ENCODE measurements at places on chromosomes 1 and 21. TPM values are rescaled to one million over a fixed set of nuclear protein-coding genes. Genes with fewer than 3 reads are reported as not detected.

- DNase-seq: no peak
Measured at GRCh38 chr1:173044656-173045055, 6.1 kb downstream of the TNFSF18 start.

- no peak for DNase-seq
Measured at GRCh38 chr1:226401355-226402303, 6.3 kb downstream of the PARP1 start.

DNA sequence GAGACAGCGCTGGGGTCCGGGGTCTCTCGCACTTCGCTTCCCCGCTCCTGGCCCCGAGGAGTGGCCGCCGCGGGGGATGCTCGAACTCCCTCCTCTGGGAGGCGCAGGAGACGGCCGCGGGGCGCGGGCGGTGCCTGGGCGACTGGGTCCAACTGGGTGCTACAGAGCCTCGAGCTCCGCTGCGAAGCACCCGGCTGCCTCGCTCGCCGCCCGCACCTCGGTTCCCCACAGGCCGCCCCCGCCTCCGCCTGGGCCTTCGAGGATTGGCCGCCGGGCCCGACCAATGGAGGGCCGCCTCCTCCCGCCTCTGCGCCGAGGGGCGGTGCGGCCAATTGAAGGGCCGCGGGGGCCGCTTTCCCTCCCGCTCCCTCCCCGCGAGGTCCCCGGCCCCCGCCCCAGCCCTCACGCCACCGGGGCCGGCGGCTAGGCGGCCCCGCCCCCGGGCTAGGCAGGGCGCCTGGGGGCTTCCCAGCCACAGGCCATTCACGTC, at the start of gene CNN3:
Gene CNN3 (minus strand): TSS at position 196 of the 490 bp plus-strand sequence. CDS start 216 bp downstream, outside the sequence.
- peak; percentile 62 for DNase-seq

Gene CELA2B
- total RNA-seq: not detected

DNA sequence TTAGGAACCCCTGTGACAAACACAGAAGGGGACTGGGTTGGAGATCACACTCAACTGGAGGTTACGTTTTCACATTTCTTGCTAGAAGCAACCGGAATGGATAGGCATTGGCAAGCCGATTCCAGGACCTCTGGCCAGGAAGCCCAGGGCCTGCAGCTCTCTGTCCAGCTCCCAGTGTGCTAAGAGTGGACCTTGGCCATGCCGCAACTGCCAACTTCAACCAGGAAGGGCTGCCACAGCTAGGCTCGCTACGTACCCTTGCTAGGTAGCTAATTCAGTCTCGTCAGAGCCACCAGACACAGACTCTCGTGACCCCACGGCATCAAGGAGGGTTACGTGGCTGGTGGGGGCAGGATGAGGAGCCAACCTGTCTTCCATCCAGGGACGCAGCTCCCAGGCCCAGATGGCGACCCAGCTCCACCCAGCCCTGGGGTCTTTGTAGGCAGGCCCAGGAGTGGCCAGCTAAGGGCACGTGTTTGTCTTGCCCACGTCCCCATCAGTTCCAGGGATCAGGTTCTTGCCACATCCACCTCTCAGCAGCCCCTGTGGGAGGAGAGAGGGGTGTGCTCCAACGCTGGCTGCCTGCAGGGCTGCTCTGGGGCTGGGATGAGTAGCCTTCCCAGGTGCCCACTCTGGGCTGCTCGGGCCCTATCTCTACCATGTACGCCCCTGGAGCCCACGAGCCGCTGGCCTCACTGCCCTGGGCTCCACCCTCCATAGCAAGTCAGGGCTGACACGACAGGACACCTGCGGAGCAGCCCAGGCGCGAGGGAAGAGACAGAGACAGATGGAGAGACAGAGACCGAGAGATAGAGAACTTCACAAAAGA, 39.2 kb downstream of the UBE2G2 start:
- no peak for DNase-seq

Gene NPHS2
- total RNA-seq: not detected

DNA sequence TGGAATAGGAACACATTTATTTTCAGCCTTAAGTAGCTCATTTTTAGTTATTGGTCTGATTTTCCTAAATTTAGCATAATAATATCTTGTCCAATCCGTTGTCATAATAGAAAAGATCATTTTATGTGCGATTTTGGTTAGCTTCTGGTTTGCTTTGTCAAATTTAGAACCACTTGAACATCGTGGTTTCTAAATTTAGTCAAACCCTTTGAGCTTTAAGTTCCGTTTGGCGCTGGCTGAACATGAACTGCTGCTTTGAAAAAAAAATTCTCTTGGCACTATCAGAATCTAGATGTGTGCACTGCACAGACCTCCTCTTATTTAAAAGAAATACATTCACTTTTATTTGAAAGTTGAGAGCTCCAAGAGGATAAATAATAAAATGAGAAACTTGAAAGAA, 370.6 kb downstream of the PTPRC start:
- DNase-seq: no peak

DNA sequence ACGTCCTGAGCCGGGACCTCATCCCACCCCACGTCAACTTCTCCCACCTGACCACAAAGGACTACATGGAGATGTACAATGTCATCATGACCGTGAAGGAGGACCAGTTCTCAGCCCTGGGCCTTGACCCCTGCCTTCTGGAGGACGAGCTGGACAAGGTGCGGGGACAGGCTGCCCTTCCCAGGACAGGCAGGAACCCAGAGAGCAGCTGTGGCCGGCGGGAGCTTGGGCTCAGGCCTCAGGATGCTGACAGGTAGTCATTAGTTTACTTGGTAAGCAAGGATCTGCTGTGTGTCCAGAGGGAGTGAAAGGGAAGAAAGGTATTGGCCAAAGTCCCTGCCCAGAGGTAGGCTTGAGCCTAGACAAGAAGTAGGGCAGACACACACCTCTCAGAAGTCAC, 17.6 kb upstream of the KCNC4 start:
- no peak for DNase-seq

DNA sequence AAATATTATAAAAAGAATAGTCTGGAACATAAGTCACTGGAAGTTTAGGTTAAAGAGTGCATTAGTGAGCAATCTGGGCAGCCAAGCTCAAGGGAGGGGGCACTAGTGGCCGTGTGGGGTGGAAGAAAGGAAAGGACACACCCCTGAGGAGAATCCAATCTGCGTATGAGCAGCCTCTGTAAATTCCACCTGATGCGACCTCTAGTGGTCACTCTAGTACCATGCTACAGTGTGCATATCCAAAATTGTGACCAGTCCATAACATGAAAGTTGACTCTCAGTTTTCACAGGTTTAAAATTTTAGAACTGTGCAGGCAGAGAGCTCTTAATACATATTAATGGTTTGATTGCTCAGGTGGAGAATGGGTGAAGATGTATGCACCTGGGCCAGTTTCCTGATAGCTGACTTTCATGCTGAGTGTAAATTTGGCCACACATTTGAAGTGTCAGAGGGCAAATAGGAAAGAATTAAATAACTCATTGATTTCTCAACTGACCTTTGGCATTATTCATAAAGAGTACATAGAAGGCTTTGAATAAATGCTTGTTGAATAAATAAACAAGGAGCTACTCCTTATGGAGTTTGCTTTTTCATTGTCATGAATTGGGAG, 105.9 kb upstream of the C21orf91 start:
- peak; percentile 59 for DNase-seq

Gene NECTIN4
- 3.3 TPM for total RNA-seq

- DNase-seq: no peak
Measured at GRCh38 chr21:46142582-46143473, 12.6 kb downstream of the FTCD start.

- no peak for DNase-seq
Measured at GRCh38 chr1:58592522-58593134, 15.6 kb upstream of the TACSTD2 start.

Gene POLR3C
- 25.4 TPM for total RNA-seq

GRCh38 chr1:200967693-200968468, 55.6 kb downstream of the KIF21B start:
- no peak for DNase-seq

GRCh38 chr1:16348414-16349182, 3.7 kb downstream of the FBXO42 start:
- DNase-seq: no peak

Gene SPATA46
- not detected for total RNA-seq

DNA sequence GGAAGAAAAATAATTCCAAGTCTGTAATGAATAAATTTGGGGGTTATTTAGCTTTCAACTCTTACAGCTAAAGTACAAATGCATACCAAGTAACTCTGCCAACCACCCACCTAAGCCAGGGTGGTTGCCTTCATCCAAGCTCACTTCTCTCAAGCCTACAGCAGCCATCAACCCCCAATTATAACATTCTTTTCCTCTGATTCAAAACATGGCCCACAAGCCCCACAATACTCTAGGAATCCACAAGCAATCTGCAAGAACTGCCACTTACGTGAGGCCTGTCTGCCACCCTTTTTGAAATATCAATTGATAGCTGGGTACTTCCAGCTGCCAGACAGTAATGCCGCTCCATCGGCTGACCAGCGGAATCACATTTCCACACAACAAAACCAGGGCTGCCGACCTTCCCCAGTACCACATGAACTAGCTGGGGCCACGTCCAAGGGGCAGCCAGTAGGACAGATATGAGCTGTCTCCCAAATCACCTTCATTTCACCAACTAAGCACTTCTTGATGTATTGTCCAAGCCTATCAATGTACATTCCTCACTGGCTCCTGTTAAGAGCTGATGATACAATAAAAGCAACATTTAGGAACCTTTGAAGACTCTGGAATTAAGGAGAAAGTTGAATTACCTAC, 3.2 kb downstream of the LBR start:
- no peak for DNase-seq

GRCh38 chr1:197761654-197762053, 13.6 kb downstream of the DENND1B start:
- DNase-seq: no peak

- DNase-seq: no peak
Measured at GRCh38 chr1:194410756-194411155, 1224.3 kb upstream of the B3GALT2 start.

DNA sequence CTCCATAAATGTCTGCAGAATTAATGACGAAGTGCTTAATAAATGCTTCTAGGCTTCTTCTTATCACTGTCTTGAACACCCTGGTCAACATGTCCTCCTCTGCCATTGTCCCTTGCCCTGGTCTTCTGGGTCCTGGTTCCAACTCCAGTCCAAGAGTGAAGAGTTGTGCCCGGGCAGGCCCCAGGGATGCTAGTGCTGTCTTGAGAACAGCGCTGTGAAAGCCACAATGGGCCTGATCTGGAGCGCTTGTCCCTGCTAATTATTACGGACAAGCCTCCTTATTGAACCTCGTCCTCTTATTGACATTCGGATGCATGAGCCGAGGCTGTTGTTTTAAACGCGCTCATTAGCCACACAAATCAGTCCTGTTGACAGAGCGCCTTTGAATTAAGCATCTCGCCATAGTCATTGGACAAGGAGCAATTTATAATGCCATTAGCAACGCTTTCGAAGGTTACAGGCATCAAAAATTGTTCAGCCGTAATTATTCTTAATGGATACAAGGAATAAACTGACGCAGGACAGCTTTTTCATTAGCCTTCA, 211.6 kb upstream of the POU3F1 start:
- no peak for DNase-seq

Gene ACOT11
- 31.1 TPM for total RNA-seq

Gene PTAFR
- total RNA-seq: 1.3 TPM

GRCh38 chr1:215114154-215114933, 31.8 kb downstream of the KCNK2 start:
- DNase-seq: peak; percentile 82
